ENCODE measurements at places on chromosomes 16 and 17.

- no peak for DNase-seq
These were observed 2.8 kb downstream of the FN3K start for GRCh38 chr17:82737967-82738877.

DNA sequence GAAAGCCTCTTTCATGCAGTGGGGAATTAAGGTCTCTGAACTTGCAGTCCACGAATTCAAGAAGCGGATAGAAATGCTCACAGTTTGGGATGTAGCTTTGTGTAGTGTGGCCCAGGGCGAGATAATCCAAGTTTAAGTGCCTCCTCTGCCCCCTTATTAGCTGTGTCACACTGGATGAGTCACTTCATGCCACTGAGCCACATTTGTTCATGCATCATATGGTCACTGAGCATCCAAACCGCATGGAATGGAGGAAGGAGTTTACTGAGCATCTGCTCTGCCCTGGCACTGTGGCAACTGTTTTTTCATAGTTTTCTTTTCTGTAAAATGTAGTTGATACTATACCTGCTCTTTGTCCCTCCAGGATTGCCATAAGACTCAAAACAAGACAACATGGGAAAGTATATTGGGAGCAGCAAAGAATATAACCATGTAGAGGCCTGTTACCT, 15.1 kb upstream of the DHX8 start:
- no peak for DNase-seq

- no peak for DNase-seq
These were observed 4.5 kb upstream of the RAB40C start for GRCh38 chr16:585351-585750.

DNA sequence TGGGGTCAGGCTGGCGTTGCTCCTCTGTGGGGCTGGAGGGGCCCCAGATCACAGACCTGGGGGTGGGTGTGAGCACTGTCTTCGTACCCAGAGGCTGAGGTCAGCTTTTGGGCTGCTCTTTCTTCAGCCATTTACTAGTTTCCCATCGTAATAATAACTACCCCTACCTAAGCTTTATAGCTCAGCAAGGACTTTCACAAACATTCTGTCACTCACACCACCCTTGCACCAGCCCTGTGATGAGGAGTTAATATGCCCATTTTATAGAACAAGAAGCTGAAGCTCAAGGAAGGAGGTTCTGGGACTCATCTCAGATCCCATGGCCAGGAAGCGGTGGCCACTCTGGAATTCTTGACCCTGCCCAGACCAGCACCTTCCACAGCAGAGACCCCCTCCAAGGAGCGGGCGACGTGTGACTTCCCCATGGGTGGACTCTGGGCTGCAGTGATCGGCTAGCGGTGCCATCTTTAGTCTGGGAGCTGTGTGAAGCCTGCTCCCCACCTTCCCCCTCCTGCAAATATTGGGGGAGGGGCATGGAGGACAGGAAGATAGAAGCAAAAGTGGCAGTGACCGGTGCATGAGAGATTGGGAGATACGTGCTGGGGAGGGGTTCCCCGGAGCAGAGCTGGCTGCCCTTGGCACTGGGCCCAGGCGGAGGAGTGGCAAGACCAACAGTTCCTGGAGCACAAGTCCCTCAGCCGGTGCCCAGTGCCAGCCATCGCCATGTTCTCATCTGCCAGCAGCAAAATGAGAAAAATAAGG, 81.8 kb upstream of the TOB1 start:
- DNase-seq = no peak

DNA sequence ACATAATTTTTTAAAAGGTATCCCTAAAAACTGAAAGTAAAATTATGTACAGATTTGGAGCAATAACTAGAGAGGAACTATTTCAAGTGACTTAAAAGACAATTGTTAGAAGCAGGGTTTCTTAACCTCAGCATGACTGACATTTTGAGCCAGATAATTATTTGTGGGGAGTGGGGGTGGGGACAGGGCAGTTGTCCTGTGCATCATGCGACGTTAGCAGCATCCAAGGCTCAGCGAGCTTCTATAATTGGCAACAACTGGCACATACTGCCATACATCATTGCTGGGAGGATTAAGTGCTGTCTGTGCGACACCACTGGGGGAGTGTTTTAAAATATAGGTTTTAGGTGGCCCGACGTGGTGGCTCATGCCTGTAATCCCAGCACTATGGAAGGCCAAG, 27.1 kb downstream of the GABARAPL2 start:
- no peak for DNase-seq

DNA sequence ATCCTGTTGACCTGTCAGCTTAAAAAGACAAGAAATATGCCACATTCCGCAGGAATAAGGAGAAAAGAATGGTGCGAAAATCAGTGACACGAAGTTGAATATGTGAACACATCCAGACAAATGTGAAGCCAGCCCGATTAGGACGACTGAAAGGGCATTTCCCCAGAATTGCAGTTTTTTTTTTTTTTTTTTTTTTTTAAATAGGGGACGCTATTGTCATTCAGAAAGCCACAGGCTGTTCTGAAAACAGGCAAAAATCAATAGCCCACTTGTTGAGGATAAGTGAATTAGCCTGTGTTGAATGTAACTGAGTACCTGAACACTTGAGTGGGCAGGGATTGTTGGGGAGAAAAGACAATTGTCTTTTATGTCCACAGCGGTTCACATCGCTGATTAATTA, 507.1 kb downstream of the WWOX start:
- no peak for DNase-seq

- no peak for DNase-seq
These were observed 11.8 kb upstream of the SECTM1 start for GRCh38 chr17:82345151-82345976.

DNA sequence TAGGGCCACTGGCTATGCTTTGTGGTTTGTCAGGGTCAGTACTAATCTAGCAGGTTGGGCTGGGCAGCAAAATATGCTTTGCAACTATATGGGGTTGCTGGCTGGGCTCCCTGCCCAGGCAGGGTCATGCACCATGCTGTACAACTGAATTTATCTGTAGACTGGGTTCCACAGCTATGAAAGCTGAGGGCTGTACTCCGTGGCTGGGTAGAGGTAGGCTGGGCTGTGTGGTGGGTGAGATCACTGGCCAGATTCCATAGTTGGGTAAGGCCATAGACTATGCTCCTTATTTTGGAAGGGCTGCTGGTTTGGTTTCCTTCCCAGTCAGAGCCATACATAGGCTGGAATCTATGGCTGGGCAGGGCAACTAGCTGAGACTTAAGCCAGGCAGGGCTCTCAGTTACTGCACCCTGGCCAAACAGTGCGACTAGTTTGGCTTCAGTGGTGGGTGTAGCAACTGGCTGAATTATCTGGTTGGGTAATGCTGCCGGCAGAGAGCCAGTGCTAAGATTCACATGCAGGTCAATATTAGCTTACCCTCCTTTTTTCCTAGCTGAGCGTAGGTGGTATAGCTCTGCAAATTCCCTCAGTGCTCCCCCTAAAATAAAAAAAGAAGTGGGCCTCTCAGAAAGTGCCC, 769.1 kb upstream of the CDH8 start:
- no peak for DNase-seq

DNA sequence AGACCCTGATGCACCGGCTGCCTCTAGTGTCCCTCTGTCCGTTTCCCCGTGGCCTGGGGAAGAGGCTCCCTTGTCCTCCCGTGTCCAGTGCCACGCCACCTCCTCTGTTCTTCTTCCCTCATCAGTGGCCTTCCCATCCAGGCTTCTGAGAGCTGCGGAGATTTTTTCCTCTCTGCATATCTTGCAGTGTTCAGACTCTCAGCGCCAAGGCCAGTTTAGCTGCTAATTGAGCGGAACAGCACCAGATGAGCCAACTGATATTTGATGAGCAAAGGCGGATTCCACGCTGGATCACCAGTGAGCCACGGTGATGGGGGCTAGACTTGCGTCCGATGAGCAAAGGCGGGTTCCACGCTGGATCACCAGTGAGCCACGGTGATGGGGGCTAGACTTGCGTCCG, 257.6 kb downstream of the FOXL1 start:
- DNase-seq = no peak

GRCh38 chr17:61492759-61493526, 40.7 kb downstream of the TBX4 start:
- no peak for DNase-seq

GRCh38 chr16:67264866-67265265, 14.5 kb upstream of the PLEKHG4 start:
- no peak for DNase-seq

DNA sequence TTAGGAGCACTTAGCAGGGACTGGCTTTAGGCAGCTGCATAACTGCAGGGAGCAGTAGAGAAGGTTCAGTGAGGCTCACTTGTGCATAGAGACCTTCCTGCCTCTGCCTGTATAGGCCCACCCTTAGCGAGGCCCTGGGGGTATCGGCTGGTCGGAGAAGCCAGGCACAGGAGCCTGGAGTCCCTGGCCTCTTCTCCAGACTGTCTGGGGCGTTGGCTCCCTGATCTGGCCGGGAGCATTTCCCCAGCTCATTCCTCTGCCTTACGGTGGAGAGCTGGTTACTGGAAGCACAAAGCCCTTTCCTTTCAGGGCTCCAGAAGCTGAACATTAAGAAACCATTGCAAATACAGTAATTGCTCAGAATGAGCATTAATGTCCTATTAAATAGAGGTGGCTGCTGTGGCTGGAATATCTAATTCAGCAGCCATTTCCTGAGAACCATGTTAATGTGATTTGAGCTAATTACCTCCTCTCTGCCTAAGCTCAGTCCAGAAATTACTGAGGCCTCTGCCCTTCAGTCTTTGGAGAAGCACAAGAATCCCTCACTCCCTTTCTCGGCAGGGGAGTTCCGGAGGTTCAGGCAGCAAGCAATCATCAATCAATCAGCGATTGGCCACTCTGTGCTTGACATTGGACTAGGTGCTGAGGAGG, 18.8 kb upstream of the TMEM220 start:
- no peak for DNase-seq

DNA sequence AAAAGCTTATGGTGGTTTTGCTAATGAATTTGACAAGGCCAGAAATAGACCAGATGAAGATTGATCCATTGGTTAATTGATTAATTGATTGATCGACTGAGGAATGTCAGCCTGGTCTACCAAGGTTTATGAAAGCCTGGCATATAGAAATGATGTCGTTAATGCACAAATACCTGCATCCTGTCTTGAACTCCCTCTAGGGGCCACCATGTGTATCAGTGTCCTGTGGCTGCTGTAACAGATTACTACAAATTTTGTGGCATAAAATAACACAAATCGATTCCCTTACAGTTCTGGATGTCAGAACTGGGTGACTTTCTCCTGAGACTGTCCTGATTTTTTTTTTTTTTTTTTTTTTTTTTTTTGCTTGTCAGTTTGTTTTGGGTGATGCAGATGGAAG, 553.2 kb downstream of the MAF start:
- no peak for DNase-seq

DNA sequence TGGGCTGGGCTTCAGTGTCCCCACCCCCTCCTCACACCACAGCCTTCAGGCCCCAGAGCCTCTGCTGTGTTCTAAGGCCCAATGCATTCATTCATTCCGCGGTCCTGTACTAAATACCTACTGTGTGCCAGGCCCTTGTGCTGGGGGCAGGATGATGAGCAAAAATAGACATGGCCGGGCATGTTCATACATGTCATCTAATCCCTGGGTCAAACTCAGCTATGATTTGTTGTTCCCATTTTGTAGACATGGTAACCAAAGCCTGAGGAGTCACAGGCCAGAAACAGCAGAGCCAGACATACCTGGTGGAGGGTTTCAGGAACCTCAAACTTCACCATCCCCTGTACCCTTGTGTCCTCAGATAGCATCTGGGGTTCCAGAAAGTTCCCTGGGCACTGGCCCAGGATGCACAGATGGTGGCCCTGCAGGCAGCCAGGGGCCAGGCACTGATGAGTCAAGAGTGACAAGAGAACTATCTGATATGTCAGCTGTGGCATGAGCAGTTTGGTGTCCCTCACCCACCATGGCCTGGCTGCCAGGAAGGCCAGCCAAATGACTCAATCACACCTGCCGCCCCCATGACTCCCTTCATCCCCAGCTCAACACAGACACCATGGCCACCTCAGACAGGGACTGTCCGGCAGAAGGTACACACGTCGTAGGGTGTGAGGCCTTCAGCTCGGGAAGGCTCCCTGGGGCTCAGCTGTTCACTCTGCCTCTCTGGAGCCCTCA, 2.7 kb upstream of the RRAD start:
- no peak for DNase-seq

DNA sequence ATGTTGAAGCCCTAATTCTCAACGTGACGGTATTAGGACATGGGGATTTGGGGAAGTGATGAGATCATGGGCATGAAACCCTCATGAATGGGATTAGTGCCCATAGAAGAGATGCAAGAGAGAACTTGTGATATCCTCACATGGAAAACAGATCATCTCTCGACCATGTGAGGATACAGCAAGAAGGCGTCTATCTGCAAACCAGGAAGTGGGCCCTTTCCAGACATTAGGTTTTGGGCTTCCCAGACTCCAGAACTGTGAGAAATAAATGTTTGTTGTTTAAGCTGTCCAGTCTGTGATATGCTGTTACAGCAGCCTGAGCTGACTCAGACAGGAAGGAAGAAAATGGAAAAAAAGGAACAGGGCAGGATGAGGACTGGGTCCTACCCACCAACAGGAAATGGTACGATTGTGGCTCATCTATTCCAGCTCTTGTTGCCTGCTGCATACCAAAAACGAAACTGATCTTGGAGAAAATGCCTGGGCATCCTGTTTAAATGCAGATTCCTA, 21.9 kb upstream of the SSTR2 start:
- DNase-seq = no peak

- DNase-seq = no peak
These were observed 5.5 kb upstream of the ZNF750 start for GRCh38 chr17:82845163-82845807.

DNA sequence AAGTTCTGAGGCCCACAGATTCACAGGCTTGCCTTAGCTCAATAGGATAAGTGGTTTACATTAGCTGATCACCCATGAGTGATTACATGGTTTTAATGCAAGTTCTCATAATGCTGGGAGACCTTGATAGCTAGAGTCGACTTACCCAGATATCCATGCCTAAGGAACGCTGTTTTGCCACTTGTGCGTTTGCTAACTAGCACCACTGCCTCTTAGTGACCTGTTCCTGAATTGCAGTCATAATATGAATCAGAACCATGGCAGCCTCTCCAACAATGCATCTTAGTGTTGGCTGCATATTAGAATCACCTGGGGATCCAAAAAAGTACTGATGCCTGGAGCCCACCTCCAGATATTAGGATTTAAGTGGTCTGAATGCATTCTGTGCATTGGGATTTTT, 251.1 kb upstream of the CDH5 start:
- DNase-seq = no peak

- DNase-seq = no peak
These were observed 1.5 kb downstream of the GRB7 start for GRCh38 chr17:39738983-39739884.

- no peak for DNase-seq
These were observed 85.5 kb upstream of the HNF1B start for GRCh38 chr17:37830151-37830993.

DNA sequence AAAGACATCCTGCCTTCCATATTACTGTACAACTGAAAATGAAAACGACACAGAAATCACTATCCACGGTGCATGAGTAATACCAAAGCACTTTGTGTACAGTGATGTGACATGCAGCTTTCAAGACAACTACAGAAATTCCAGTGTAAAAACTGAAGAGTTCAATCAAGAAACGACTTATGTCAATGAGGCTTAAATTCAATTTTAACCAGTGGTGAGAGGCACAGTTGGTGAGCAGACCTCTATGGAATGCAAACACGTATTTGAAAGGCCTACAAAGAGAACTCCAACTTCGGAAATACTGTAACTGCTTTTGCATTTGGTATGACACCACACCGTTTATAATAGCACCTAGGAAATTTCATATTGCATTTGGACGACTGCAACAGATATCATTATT, 87.6 kb downstream of the USP31 start:
- no peak for DNase-seq

Data from activated T-helper 1 cell treated with anti-CD3 and anti-CD28 coated beads, Interleukin-2, amount 50 U/mL, for 16 hours (primary cell).